ENCODE measurements at places on chromosomes 1 and 21.

DNA sequence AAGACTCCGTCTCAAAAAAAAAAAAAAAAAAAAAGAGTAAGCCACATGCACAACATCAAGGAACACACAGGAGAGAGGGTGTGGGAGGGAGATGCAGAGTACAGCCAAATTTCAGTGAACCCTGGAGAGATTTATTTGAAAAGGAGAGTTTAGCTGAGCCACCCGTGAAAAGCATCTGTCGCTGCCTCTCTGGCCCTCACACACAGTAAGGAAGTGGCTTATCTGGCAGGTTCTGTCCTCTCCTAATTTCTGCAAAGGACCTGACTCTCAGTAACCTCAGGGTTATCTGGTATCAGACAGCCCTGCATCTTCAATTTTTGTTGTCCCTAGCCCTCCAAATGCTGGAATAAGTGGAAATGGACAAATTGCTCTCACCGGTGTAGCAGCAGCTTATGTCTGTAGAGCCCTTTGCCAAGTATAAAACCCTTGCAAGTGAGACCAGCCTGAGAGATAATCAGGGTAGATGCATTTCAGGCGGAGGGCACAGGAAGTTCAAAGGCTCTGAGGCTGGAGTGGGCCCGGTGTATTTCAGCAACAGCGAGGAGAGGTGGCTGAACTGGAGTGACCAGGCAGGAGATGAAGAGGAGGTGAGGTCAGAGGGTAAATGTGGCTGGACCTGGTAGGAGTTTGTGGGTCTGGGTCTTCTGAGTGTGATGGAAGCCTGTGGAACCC lies 16.7 kb upstream of the IL10RB start:
- no peak for DNase-seq

DNA sequence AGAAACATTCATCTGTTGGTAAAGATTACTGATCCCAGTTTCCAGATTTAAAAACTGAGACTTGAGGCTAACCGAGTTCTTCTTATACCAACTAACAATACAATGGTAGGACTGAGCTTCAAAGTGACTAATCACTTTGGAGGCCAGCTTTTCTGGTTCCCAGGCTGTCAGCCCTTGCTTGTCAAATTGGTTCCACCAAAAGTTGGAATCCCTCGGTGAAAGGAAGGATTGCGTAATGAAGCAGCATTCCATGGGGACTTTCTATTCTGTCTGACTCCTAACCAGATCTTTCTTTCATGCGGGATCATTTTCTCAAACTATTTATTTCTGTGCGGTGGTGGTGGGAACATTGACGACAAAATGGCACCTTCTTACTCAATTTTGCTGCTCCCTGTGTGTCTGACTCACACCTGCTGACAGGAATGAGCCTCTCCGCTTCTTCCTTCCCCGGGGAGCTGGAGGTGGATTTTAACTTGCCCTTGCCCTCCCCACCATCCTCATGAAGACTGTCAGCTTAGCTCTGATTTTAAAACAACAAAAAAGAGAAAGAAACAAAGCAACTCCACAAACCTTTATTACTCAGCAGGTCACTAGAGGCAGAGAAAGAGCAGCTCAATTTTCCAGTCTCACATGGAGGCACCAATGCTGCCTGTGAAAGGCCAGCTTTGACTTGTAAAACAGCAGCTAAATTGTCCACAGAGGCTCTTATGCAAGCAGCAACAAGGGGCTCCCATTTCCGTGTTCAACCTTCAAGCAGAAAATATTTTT lies 32.9 kb upstream of the RASAL2 start:
- peak; percentile 52 for DNase-seq

GRCh38 chr1:94122201-94122970 lies 1.4 kb upstream of the ABCA4 start:
- no peak for DNase-seq

GRCh38 chr1:175553280-175553679 lies 190.1 kb downstream of the TNR start:
- DNase-seq = no peak

DNA sequence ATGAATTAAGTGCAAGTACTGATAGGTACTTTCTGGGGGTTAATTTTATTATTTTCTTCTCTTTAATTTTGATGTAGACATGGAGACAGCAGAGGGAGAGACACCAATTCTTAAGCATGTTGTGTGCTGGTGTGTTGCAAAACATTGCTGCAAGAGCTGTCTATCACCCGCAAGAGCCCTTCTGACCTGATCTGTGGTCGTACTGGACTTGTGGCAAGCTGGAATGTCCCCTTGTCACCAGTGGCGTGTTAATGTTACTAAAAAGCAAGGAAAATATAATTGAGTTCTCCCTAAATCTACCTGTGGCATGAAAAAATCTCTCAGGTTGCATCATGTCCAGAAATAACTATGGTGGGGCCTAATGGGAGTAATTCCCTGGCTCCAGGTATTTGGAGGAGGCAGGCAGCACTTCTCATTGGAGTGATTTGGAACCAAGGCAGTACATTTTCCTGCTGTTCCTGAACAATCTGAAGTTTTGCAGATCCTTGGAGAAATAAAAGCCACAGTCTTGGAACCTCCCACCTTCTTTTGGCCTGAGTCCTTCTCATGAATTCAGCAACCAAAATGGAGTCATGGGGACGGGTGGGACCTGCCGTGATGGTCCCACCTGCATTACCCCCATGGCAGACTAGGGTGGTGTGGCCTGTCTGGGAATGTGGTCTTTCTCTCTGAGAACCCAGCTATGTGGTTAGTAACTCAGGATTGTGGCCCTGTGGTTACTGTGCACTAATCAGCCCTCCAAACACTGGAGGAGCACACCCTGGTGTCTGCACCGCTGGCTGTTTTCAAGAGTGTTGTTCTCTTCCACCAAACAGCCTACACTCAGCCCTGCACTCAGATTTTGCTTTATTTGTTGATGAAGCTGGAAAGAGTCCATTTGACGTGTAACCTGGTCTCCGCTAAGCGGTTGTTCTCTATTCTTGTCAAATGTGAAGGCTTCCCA lies 57.4 kb downstream of the GALNT2 start:
- no peak for DNase-seq

- DNase-seq = peak; percentile 78
Measured at GRCh38 chr1:25065795-25066238, 135.7 kb upstream of the RUNX3 start.

GRCh38 chr1:156664046-156664766 lies 13.0 kb downstream of the NES start:
- DNase-seq = peak; percentile 82

DNA sequence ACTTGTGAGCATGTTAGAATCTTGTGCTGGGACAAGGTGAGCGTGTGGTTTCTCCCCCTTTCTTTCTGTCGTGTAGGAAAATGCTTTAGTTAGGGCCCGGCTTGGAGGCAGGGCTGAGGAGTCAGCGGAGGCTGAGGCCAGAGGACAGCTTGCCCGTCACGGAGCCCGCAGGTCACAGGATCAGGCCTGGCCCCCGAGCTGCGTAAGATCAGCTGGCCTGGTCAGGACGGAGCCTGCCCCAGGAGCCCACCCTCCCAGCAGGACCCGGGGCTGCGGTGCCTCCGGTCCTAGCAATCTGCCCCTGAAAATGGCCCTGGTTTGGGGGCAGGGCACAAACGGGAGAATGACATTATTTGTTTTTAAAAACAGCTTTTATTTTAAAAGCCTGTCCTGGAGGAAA lies 52.0 kb downstream of the PRDM16 start:
- DNase-seq = no peak

DNA sequence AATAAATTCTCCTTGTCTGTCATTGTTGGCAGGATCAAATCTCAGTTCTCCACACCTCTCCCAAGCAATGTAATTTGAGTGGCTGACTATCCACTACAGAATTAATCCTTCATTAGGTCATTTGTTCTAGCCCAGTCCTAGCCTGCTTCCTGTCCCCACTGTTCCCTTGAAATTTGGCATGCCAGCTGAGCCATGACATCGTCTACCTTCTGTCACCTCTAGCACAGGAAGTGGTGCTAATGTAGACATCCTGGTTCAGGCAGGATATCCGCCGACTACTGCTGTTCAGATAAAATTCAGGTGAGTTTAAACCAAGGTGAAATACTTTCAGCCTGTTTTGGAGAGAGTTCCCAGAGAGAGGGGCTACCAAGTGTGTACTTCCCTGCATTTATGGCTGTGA lies 5.9 kb downstream of the CHRM3 start:
- no peak for DNase-seq

DNA sequence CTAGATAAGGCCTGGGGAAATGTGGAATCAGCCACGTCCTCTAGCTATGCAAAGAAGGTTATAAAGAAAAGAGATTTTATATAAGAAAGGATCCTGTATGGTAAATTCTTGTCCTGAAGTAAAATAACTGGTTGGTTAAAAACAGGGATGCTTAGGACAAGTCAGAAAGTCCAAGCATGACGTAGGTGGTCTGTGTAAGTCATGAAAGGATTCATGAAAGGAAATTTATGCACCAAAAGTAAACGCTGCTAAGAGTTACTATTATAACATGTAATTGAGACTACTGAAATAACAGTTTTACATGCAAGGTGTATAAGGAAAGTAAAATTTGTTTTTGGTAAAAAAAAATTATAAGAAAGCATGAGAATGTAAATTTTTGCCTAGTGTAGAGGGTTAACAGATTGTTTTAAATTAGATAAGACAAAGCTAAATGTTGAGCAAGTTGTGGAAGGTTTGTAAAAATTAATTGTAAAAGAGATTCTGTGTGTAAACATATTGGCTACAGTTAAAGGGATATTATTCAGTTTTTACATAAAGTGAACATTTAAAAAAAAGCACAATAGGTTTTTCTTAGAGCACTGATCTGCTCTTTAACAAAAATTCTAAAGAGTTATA lies 43.9 kb downstream of the PIGK start:
- no peak for DNase-seq

GRCh38 chr1:207799989-207800648 lies 48.3 kb downstream of the CD46 start:
- no peak for DNase-seq

DNA sequence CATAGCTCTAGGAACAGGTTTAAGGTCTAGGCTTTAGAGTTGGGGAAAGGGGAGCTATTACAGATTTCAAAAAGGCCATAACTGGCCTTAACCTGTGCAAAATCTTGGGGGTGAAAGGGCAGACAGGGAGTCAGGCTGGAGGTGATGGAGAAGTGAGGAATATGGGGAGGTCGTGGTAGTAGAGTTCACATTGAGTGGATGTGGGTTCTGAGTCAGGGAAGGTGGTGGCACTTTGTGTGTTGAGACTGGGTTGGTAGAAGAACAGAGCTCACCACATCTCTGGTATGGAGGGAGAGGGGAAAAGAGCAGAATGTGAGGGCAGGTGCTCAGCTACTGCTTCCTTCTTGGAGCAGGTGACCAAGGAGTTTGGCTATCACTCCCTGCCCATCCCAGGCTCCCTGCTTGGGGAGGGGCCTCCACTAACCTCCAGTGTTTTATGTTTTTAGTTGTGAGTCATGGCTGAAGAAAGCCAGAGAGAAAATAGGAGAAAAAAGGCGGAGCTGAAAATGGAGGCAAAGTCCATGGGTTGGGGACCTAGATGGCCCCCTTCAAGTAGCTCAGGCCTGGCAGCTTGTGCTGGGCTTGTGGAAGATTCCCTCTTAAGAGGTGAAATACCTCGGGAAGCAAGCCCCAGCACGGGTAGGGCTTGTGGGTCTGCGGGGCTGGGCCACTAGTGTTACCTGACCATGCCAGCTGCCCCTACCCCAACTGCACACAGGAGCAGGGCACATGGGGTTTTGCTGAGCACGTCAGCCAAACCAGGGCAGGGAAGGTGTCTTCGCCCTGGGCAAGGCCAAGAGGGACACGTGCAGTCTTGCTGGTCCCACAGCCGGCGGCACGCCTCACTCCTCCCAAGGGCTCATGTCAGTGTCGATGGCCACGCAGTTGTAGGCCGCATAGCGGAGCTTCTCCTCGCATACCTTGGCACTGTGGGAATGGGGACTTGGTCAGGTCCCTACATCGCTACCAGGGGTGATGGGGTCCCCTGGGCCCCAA lies 8.2 kb downstream of the HECTD3 start:
- DNase-seq = no peak

GRCh38 chr1:26900815-26901511 lies 696 bp upstream of the GPATCH3 start:
- no peak for DNase-seq

DNA sequence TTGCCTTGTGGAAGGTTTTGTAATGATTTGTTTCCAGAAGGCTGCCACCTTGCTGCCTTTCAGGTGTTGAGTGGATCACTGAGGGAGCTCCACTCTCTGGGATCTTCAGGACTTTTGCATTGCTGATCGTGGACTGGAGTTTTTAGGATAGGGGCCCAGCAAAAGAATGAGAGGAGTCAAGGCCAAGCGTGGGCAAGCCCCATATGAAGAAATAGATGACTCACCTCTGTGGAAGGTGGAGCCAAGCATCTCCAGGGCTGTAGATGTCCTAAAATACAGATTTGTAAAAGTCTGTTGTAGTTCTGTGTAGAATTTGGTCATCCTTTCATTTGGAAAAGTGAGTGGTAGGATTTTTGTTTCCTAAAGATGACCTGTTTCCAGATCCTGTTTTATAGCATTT lies 67.0 kb downstream of the ST3GAL3 start:
- DNase-seq = no peak

DNA sequence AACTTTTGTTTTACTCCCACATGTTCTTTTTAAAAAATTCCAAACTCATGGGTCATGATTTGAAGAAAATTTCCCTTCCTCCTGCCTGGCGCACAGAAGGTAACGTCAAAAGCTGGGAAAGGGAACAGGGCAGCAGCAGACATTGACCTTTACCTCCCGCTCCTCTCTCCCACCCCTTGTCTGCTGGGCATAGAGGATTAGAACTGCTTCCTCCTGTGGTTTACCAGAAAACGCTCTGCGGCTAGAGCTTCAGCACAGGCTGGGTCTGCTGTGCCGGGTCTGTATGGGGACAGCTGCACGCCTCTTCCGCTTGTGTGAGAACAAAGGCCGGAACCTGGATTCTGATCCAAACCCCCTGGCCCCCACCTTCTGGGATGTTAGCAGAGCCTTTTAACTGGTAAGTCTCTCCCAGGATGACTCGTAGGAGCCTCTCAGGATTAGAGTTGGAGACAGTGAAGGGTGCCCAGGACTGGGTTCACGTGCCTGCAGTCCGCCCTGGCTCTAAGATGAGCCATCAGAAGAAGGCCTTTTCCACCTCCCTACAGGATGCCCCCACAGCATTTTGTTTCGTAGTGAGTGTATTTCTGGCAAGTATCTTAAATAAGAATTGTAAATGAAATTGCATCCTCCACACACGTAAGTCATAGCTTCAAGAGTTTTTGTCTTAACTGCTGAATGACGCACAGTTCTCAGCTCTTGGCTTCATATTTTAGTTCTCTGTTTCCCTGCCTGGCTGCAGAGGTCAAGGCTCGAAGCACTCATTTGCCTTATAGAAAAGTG lies 5.2 kb downstream of the H6PD start:
- DNase-seq = peak; percentile 61

DNA sequence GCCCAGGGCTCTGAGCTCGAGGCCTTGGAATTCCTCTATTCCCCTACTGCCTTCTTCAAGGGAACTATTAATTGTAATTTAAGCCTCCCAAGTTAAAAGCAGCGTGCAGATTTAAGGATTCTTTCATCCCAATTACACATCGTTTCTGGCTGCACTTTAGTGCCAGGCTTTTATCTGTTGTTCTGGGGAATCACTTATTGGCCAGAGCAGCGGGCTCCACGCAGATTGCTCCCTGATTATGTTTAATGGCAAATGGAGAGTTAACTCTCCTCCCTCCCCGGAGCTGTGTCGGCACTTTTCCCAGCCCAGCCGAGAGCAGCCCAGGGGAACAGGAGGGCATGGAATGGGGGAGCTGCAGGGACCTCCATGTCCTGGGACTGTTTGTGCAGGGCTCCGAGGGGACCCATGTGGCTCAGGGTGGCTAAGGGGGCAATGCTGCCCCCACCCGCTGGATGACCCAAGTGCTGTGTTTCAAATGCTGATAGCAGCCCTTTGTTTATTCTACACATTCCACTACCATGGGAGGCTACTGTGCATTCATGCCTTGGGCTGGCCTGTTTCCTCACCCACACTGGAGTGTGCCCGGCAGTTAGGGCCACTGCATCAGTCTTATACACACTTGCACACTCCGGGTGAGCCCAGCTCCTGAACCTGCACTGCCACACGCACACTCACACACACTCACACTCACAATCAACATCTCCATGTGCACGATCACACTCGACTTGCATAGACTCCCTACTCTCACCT lies 93.3 kb upstream of the POU3F1 start:
- peak; percentile 69 for DNase-seq
